Activated naive CD4-positive, alpha-beta T cell treated with Interleukin-2 at 50 U/mL for 16 hours (primary cell): ENCODE measurements at places on chromosomes 6 and 20.
A peak's percentile ranks its signal among the peaks of the same experiment; 100 is the strongest.

- DNase-seq = no peak
Measured at GRCh38 chr20:58742668-58743566, 50.3 kb downstream of the NPEPL1 start.

DNA sequence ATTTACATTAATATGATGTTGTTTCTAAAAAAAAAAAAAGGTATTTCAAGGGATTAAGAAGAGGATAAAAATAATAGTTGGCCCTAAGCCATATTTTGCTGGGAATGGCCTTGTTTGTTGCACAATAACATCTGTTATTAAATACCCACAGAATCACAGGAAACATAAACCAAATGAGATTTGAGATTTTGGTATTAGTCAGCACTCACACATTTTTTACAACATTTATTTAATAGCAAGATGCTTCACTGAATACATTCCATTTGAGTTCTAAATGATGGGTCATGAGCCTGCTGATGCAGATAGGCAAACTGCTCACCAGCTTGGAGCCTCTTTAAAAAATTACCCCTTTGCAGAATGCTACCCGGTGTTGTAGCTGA is 92.9 kb upstream of the ENPP5 start:
- DNase-seq = no peak

GRCh38 chr6:137417396-137417795 is 76.8 kb downstream of the OLIG3 start:
- DNase-seq = no peak

- DNase-seq = no peak
Measured at GRCh38 chr20:48879612-48880245, 41.8 kb upstream of the ARFGEF2 start.

- DNase-seq = no peak
Measured at GRCh38 chr20:12728782-12729181, 280.0 kb upstream of the SPTLC3 start.

DNA sequence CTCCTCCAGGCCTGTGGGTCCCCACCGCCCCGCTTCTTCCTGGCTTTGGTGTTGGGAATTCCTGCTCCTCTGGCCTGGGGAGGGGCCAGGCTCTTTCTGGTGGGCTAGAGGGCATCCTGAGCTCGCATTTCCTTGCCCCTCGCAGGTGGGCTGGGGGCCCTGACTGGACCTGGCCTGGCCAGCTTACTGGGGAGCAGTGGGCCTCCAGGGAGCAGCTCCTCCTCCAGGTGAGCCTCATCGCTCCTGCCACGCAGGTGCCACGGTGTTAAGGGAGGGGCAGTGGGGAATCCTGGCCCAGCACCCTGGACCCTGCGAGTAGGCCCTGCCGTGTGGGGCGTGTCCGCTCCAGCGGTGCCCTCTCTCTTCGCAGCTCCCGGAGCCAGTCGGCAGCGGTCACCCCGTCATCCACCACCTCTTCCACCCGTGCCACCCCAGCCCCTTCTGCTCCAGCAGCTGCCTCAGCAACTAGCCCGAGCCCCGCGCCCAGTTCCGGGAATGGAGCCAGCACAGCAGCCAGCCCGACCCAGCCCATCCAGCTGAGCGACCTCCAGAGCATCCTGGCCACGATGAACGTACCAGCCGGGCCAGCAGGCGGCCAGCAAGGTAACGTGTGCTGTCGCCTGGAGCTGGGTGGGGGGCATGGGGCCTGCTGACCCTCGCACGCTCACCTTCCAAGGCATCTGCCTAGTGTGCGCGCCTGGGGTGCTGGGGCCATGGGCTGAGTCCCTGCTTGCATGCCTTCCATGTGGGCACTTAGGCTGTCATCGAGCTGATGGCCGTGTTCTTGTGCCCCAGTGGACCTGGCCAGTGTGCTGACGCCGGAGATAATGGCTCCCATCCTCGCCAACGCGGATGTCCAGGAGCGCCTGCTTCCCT is 4.7 kb downstream of the ADRM1 start:
- no peak for DNase-seq

- no peak for DNase-seq
Measured at GRCh38 chr20:63911176-63911575, 16.2 kb downstream of the DNAJC5 start.

DNA sequence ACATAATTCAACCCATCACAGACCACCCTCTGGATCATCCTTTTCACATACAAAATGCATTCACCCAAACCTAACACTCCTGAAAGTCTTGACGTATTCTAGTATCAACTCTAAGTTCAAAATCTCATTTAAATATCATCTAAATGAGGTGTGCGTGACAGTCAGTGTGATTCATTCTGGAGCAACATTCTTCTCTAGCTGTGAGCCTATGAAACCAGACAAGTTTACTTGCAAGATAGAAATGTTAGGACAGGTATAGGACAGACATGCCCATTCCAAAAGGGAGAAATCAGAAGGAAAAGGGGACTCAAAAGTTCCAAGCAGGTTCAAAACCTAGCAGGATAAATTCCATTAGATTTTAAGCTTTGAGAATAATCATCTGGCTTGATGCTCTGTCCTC is 329.7 kb downstream of the CD83 start:
- no peak for DNase-seq

DNA sequence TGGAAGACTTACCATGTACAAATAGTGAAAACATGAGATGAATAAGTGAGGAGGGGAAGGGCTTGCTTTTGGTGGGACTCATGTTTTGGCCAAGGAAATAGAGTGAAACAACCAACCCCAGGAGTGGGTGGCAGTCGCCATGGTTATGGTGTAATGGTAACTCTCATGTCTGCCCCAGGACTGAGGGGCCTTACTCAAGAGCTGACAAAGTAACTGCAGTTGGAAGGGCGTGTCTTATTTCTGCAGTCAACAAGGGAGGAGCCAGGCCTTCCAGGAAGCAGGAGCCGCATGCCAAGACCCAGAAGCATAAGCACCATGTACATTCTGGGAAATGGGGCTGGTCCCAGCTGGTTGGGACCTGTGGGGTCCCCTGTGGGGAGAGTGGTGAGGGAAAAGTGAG is 108.5 kb downstream of the UNC5CL start:
- DNase-seq = no peak

GRCh38 chr20:23446505-23446904 is 6.2 kb downstream of the CST11 start:
- peak; percentile 31 for DNase-seq

DNA sequence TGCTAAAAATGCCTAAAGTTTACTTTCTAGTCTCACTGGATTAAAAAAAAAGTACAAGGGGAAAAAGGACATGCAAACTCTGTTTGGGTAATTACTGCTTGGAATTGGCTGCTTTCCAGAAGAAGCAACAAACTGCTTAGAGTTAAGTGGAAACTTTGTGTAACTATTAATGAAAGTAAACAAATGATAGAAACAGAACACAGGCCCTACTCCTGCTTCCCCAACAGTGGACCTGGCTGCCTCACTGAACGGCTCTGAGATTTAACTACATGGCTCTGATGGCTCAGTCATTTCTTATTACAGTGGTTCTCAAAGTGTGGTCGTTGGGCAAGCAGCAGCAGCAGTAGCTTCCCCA is 108.5 kb downstream of the MAN1A1 start:
- no peak for DNase-seq

- no peak for DNase-seq
Measured at GRCh38 chr20:7859356-7859802, 80.9 kb downstream of the HAO1 start.

GRCh38 chr20:64036346-64037198 is 590 bp downstream of the C20orf204 start:
- DNase-seq = peak; percentile 13

- DNase-seq = no peak
Measured at GRCh38 chr6:7762760-7763159, 36.9 kb downstream of the BMP6 start.

DNA sequence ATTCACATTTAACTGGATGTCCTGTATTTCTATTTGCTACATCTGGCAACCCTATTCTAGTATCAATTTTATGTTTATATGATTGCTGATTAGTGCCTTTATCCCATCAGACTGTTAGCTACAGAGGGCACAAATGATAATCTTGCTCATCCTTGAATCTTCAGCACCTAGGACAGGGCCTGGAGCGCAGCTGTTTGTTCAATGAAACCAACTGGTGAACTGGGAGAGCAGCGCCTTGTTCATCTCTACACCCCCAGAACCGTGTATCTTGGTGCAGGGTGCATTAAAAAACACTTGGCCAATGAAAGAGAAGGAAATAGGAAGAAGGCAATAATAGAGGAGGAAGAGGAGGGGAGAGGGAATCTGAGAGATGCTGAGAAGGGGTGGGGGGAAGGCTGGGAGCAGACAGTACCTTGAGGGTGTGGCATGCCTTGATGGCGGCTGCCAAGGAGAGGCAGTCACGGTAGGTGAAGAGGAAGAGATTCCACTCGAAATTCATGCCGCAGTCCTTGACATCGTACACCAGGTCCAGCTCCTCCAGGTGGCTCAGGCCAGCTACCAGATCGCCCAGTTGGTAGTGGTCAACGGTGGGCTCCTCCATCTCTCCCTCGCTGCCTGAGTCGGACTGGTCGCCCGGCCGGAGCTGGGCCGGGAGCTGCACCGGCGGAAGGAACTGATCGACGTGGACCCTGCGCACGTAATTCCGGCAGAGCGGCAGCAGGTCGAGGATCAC is 15.5 kb downstream of the TMEM151B start:
- DNase-seq = no peak

DNA sequence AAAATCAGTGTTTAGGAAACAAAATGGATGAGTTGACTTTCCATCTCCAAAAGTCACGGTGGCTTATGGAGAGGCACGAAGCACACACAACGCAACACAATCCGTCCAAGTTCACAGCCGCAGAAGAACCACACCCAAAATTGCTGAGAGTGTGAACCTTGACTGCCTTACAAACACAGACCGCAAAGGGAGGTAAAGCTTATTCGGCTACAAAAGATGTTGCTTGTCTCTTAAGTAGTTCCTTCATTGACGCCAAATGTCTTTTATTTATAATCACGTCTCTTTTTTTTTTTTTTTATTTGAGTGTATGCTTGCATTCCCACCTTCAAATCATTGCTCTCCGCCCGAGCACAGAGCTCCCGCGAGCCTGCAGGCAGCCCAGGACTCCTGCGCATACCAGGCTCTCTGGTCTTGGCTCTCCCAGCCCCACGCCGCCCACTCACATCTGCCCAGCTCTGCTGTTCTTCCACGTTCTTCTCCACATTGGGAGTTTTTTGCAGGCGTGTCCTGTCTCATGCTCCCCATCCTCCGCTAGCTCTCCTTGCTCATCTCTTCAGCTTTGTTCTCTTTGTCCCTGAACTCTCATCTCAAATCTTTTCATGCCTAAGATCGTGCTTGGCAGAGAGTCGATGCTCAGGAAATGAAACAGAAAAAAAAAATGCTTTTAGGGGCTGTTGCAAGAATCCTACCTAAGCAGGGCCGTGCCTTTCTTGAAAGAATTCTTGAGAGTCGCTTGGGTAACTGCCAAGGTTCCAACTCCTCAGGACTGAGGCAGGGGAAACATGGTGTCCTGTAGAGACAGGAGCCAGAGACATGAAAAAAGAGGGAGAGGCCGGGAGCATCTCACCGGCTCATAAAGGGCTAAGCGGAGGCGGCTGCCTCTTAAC is 25.8 kb downstream of the LY86 start:
- peak; percentile 9 for DNase-seq

GRCh38 chr6:165106261-165106660 is 203.1 kb downstream of the C6orf118 start:
- no peak for DNase-seq

DNA sequence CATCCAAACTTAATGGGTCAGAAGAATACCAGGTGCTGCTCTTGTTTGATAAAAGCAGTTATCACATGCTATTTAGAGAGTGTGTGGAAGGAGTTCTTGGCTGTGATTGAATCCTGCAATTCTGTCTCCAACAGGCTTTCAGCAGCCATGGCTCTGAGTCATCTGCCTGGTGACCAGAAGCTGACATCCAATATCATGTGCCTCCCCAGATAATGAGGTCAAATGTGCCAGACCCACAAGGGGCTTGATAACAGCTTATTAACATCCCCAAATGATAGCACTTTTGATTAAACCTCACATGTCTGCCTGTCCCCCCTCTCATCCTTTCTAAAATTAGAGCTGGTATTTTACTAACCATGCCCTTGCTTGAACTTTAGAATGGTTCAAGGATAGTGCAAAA is 175.7 kb upstream of the PLN start:
- no peak for DNase-seq
